Pancreas (tissue), 10 donors: ENCODE measurements at places on chromosomes 1 and 21.

- DNase-seq = no peak
Observed at GRCh38 chr1:163094182-163094581, 25.0 kb downstream of the RGS4 start.

DNA sequence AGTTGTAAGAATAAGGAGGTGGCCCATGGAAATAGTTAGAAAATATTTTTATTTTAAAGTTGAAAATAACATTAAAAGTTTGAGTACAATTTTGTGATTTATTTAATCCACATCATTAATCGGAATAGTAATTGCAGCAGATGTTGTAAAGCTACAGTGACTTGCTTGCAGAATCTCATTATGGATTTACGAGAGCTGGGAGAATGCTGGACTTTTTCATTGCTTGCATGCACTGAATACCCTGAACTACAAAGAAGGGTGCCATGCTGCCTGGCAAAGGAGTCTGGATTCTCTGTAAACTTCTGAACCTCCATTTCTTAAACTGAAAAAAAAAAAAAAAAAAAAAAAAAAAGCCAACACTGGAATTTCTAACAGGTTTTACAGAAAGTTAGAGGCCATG lies 26.5 kb downstream of the WDR64 start:
- no peak for DNase-seq

DNA sequence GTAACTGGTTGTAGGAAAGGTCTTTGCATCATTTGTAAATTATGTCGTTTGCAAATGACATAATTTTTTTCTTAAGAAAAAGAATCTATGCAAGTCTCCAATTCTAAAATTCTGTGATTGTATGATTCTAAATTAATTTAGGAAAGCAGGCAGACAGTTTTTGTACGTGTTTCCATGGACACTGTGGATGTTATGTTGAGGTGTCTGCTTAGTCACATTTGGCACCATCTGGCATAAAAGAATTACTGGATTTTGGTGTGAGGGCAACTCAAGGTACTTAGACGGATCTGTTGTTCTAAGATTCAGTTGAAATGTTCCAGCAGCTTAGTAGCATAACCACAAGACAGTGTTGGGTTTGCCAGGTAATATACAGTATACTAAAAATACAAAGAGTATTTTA lies 42.5 kb downstream of the C1orf21 start:
- DNase-seq = no peak

- no peak for DNase-seq
Observed at GRCh38 chr1:53728702-53729455, 10.1 kb downstream of the GLIS1 start.

DNA sequence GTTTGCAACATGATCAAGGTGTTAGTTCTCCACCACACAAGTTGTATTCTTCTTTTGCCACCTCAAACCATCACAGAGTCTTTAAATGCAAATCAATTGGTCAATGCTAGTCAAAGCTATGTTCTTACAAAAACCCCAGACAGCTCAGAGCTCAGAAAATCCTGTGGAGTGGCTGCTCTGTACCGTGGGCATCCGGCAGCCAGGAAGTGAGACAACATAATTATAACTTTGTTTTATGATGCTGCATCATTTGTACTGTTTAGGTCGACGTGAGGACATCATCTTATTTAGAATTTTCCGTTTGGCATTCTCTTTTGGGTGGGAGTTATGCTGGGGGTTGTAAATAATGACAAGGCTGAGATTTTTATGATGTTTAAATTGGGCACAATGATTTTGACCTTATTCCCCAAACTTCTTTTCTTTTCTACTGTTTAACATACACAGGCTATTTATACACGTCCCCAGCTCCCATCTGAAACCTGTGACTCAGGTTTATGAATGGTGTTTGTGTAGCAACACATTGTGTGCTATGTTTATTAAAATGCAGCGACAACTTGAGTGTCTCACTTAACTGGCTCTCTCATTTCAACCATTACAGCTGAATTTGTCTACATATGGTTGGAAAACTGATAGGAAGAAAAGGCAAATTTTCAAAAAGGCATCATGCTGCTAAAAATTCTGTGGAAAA lies 124.0 kb downstream of the CNIH3 start:
- DNase-seq = no peak

DNA sequence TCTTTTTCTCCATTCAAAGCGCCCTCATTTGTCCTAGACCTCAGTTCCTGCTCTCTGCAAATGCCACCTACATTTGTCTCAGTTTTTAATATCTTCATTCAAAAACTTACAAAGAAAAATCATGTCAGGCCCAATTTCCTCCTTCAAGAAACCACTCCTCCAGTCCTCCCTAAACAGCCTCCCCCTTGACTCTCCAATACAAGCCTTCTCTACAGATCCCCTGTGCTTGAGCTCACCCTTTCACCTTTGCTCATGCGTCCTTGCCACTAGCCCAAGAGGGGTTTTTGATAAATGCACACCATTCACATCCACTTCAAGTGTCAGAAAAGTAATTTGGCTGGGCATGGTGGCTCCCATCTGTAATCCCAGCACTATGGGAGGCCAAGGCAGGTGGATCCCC lies 140.6 kb downstream of the RERE start:
- DNase-seq = no peak
